Muscle of arm (tissue), 14 donors: ENCODE measurements at places on chromosomes 7 and 10. TPM values are rescaled to one million over a fixed set of nuclear protein-coding genes. Genes with fewer than 3 reads are reported as not detected.

FAM25A gene
- not detected for polyA plus RNA-seq

DNA sequence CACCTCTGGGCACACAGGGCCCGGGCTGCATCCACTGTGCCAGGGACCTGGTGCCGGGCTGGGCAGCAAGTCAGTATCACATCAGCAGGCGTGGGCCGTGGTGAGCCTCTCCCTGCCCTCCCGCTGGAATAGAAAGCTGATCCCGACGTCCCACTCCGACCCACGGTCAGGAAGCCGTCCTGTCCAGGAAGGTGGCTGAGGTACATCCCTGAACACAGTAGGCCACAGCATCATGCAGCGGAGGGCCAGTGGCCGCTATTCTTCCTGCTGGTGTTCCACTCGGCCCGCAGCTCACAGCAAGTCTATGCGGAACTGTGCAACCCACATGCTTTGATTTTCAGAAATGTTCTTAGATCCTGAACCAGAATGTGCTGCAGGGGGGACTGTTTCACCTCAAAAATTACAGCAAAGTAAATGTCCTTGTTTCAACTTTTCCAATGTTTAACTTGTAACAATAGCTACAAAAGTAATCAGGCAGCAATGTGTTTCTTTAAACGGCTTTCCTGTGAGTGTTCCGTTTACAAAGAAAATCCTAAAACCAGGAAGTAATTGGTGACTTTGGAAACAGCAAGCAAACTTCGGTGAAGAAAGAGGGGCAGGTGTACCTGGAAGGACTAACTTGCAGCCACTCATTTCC lies 676 bp upstream of the GPR146 start:
- no peak for DNase-seq

GRCh38 chr10:80476685-80477084 lies 22.6 kb downstream of the TSPAN14 start:
- DNase-seq = no peak

DNA sequence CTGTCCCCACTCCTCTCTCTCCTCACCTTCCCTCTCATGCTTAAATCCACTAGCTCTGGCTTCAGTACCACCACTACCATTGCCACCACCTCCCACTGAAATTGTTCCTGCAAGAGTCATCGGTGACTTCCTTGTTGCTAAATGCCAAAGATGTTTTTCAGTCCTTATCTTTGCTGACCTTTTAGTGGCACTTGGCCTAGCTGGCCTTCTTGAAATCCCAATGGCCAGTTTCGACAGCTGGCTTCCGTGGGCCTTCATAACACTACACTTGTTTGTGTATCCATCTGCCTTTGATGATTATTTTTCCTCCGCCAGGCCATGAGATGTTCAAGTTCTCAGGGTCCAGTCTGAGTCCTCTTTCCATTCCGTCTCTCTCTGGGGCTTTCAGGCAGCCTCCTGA lies 118.2 kb upstream of the NANOS1 start:
- DNase-seq = no peak

DNA sequence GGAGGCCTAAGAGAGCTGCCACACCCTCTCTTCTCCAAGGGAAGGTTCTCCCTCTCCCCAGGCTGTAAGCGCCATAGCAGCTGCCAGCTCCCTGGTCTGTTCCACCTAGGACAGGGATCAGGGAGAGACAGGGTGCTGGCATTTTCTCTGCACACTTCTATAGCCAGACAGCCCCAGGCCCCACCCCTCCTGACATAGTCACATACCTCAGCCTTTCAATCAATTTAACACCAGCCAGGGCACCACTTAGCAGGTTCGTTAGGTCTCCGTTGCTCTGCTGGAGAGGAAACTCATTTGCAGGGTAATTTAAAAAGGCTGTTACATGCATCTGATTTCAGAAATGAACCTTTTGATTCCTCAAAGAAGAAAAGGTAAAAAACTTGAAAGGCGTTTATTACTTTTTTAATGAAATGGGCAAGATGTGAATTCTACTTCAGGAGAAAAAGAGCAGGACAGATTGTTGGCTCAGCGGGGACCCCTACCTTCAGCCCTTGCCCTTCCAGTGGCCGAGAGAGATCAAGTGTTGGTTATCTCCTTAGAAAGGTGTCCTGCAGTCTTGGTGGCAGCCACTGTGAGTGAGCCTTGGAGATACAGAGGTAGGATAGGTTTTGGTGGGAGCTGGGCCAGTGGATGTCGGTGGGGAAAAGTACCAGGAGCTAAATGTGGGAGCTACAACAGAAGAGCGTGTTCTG lies 180.5 kb upstream of the GALNT17 start:
- DNase-seq = no peak

GRCh38 chr7:88835147-88835728 lies 39.7 kb upstream of the TEX47 start:
- DNase-seq = no peak

DNA sequence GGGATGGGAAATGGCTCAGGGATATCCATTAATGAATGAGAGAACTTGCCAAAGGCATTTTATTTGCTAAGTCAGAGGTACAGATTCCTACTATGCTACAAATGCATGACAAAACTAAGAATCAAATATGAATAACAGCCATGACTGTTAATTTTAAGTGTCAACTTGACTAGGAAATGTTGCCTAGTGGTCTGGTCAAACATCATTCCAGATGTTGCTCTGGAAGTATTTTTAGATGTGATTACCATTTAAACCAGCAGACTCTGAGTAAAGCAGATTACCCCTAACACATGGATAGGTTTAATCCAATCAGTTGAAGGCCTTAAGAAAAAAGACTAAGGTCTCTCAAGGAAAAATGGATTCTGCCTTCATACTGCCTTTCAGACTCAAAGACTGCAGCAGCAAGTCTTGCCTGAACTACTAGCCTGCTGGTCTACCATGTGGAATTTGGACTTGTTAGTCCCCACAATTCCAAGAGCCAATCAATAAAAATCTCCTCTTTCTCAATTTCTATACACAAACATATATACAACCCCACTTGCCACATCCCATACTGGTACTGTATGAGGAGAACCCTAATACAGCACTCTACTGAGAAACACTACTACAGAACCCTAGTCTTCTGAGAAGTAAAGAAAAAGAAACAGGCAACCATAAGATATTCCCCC lies 119.1 kb downstream of the NRBF2 start:
- DNase-seq = no peak

CYP3A4 gene
- polyA plus RNA-seq = not detected

DNA sequence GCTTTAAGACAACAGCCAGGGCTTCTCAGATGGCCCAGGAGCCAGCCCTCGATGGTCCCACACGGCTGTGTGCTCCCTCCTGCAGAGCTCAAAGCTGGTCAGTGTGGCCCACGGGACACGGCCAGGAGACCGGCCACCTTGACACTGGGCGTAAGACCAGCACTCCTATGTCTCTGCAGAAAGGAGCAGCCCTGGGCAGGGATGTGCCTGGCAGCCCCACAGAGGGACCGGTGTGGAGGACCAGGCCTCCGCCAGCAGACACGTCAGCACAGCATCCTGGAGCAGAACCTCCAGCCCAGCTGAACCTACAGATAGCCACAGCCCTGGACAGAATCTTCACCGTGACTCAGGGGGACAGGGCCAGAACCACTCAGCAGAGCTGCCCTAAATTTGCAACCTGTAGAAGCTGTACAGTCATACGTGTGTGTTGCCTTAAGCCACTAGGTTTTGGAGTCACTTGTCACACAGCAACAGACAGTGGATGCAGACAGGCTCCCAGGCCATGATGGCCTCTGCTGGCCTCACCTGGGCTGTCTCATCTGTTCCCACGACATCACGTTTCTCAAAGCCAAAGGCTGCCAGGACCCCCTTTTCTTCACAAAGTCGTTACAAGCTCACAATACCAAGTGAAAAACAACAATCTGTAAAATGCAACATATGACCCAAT lies 132.4 kb downstream of the DIP2C start:
- DNase-seq = no peak

- DNase-seq = no peak
These were observed 35.2 kb downstream of the SGCE start for GRCh38 chr7:94620703-94621118.

DNA sequence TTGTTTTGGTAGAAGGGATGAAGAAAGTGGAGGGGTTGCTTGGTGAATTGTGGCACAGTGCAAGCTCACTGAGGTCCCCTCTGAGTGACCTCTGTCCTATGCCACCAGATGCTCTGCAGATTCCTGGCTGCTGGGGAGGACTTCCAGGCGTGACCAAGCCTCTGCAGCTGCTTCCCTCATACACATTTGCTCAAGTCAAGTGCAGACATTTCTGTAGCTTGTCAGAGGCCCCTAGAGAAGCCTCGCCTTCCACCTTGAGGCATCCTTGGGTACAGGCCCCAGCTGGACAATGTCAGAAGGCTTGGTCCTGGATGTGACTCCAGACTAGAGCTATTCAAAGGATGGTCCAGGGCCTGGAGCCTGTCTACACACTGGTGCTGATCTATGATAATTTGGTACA lies 464.2 kb downstream of the PLXNA4 start:
- DNase-seq = no peak

DNA sequence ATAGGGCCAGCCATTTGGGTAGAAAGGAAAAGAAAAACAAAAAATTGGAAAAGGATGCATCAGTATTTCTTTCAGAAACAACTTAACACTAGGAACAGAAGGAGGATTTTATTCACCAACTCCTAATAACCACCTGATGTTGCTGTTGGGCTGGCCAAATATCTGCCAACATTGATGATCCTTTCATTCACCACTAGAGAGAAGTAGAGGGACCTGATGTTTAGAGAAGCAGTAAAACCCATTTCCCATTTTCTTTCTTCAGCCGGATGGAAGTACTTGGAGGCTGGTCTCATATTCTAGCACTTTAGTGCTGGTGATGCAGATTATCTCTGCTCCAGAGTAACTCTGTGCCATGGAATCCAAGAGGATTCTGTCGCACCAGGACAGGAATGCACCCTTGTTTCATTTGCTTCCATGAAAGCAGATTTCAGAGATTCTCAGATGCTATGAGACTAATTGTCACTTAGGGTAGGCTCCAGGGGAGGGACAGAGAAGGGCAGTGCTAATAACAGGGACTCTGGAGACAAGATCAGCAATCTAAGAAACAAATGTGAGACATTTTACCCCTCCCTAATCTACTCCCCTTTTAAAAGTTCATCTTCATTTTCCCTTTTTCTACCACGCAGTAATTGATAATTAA lies 3.1 kb downstream of the KLLN start:
- DNase-seq = peak; percentile 31

AKR1D1 gene
- not detected for polyA plus RNA-seq
